ENCODE measurements at places on chromosomes 2 and 18. TPM values are rescaled to one million over a fixed set of nuclear protein-coding genes. Genes with fewer than 3 reads are reported as not detected.

FER1L5 gene
- 0.10 TPM for total RNA-seq

DTNB gene
- 11.8 TPM for total RNA-seq

ZFP36L2 gene
- total RNA-seq: 90.6 TPM

IL1R1 gene
- 506 TPM for total RNA-seq

POTEE gene
- not detected for total RNA-seq

PHLPP1 gene
- total RNA-seq: 4.9 TPM

CASP10 gene
- 3.7 TPM for total RNA-seq

KCNJ13 gene
- not detected for total RNA-seq

Measured in cardiac ventricle fibroblast (primary cell).